ENCODE measurements at places on chromosomes 3 and 15.
A peak's percentile ranks its signal among the peaks of the same experiment; 100 is the strongest.

DNA sequence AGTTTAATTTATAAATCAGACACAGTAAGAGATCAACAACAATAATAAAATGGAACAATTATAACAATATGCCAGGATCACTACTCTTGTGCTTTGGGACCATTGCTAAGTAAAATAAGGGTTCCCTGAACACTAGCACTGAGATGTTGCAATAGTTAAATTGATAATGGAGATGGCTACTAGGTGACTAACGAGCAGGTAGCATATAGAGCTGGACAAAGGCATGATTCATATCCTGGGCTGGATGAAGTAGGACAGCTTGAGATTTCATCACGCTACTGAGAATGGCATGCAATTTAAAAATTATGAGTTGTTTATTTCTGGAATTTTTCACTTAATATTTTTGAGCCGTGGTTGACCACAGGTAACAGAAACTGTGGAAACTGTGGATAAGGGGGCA is 20.7 kb upstream of the MYZAP start:
- DNase-seq: no peak

DNA sequence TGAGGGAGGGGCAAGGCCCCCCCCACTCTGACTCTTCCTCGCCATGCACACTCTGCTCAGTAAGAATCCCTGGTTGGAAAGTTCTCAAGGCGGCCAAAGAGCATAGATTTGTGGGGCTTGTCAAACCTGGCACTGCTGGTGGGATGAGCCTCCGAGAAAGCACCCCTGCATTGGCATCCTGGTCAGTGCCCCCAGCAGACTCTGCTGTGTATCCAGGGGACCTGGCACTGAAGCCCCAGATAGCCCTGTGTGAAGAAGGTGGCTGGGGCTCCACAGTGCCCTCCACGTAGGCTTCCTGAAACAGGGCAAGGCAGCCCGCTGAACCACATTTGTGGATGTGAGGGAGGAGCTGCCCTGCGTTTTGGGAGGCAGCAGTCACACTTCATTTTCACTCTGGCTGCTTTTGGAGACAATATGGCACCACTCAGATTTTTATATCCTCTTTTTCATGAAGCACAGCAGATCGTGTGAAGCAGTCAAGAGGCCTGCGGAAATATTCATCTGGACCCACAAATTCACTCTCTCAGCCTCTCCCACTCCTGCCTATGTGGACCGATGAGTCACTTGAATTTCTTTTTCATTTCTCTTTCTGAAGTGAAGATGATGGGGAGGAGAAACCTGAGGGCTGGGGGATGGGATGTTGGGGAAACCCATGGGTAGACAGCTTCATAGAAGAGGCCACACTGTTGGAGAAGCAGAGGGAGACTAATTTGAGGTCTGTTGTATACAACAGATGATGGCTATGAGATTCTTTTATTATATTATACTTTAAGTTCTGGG is 88.7 kb upstream of the BCL6 start:
- no peak for DNase-seq

GRCh38 chr3:17800232-17800631 is 57.8 kb upstream of the TBC1D5 start:
- no peak for DNase-seq

GRCh38 chr15:98770984-98771383 is 122.6 kb downstream of the IGF1R start:
- DNase-seq: no peak

GRCh38 chr3:104523136-104523535 is 843.6 kb upstream of the ALCAM start:
- DNase-seq: no peak

DNA sequence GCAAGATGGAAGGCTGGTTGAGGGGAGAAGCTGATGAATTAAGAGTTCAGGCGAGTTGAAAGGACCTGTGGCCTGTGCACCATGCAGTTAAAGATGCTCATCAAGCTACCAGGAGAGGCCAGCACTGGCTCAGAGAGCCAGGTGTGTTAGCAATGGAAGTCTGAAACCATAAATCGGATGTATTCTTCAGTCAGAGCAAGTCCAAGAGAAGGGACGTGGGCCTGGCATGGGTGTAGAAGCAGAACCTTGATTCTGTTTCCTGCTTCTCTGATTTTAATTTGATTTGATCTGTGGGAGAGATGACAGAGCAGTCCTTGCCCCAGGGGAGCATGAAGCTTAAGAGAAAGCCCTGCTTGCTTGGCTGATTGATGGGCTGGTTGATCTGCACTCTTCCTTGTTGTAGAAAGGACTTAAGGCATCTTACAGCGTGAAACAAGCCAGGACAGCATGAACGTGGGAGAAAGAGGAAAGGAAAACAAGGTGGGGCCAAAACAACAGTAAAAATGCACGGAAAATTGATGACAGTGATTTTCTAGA is 10.9 kb downstream of the TM6SF1 start:
- no peak for DNase-seq

GRCh38 chr3:70832834-70833205 is 520.4 kb upstream of the MDFIC2 start:
- DNase-seq: peak; percentile 13

GRCh38 chr3:104176706-104177105 is 1190.0 kb upstream of the ALCAM start:
- no peak for DNase-seq

- peak; percentile 40 for DNase-seq
Measured at GRCh38 chr3:177824190-177824786, 627.0 kb upstream of the TBL1XR1 start.

DNA sequence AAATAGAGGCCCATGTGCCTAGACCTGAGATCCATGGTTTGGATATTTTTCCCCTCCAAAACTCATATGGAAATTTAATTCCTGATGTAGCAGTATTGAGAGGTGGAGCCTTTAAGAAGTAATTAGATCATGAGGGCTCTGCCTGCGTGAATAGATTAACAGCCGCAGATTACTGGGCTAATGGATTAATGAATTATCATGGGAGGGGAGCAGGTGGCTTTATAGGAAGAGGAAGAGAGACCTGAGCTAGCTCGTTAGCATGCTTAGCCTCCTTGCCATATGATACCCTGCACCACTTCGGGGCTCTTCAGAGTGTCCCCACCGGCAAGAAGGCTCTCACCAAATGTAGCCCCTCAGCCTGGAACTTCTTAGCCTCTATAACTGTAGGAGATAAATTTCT is 15.8 kb downstream of the ARHGEF26 start:
- no peak for DNase-seq

- DNase-seq: no peak
Measured at GRCh38 chr15:49760749-49761148, 139.9 kb downstream of the DTWD1 start.

DNA sequence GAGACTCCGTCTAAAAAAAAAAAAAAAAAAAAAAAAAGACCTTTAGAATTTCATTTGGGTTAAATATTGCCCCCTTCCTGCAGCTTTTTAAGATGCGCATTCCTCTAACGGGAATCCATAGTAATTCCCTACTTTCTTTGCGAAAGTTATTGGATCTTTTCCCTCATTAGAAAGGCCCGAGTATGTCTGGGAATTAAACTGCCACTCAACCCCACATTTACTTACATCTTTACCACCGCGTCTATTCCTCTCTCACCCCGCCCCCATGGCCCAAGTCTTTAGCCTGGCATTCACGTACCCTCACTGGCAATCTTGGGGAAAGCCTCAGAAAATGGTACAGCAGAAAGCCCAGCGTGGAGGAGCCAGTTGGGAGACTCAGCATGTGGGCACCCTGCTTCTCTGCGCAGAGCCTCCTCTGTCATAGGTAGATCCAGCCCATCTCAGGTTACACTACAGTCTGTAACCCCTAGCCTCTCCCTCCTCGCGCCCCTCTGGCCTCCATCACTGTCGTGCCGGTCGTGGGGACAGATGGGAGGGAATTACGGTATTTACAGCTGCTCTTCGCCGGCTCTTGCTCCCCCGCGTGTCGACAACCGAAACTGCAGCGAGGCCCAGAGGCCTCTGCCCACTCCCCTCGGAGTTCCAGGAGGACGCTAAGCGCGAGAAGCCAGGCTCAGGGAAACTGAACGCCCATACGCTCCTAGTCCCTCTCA is 6.4 kb upstream of the ANKDD1A start:
- peak; percentile 88 for DNase-seq

- no peak for DNase-seq
Measured at GRCh38 chr3:149585401-149585726, 72.5 kb downstream of the WWTR1 start.

DNA sequence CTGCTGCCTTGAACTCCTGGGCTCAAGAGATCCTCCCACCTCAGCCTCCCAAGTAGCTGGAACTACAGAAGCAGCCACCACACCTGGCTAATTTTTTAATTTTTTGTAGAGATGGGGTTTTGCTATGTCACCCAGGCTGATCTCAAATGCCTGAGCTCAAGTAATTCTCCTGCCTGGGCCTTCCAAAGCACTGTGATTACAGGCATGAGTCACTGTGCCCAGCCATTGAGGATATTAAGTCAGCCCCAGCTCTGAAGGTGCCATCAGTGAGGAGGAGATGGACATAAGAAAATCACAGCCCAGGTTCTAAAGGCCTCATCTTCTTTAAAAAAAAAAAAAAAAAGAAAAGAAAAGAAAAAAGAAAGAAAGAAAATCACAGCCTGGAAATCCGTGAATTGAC is 26.6 kb upstream of the PSTPIP1 start:
- DNase-seq: no peak

DNA sequence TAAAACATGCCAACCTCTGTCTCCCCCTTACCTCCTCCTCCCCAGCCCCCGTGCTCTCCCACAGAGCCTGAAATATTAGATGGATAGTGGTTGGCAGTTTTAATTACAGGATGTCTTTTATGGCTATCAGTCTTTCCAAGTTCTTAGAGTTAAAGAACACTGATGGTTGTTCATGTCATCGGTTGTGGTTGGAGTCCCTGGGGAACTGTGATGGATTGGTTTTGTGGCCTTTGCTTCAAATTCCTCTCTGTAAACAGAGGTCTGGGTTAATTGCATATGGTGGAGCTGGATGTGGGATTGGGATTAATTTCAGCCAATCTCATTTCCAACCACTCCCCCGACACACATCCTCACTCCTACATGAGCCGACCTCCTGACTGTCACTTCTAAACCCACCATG is 164.5 kb upstream of the PROK2 start:
- no peak for DNase-seq

All from AG08396 (cell line).